ENCODE measurements at places on chromosomes 1 and 21. TPM values are rescaled to one million over a fixed set of nuclear protein-coding genes. Genes with fewer than 3 reads are reported as not detected.

GRCh38 chr1:208007319-208007937 is 96.5 kb upstream of the CD34 start:
- DNase-seq: no peak

DNA sequence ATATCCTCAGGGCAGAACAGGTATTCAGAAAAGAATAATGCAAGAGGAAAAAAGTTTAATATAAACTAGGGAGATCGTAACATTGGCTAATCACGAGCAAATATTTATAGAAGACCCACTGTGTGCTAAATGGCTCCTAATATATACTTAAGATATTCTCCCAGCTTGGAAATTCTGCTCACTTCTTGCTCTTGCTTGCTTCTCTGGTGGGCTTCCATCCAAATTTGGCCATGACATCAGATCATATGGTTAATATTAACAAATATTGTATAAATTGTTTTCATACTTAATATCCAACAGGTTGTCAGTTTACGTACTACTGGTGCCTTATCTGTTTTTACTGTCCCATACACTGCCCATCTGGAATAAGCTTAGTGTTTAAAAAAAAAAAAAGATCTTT is 1.1 kb downstream of the COX20 start:
- DNase-seq: no peak

Gene ATP1A4
- 0.08 TPM for total RNA-seq

DNA sequence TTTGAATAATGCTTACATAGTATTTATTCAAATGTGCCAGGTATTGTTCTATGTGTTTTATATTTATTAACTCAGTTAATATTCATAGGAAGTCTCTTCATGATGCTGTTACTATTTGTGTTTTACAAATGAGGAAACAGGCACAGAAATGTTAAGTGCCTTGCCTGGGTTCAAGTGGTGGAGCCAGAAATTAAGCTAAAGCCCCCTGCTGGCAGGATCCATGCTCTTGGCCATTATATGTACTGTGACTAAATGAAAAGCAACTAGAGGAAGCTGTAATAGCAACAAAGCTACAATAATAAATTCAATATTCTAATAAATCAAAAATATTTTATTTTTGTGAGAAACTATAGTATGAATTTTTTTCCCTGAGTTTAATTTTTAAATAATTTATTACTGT is 30.0 kb downstream of the IARS2 start:
- DNase-seq: no peak

- no peak for DNase-seq
These were observed 43.5 kb upstream of the CRNN start for GRCh38 chr1:152457561-152457960.

GRCh38 chr1:19495799-19496526 is 10.6 kb upstream of the CAPZB start:
- DNase-seq: no peak

Gene FAM72A
- total RNA-seq: 1.0 TPM

Gene SLC5A9
- total RNA-seq: 0.35 TPM

- DNase-seq: peak; percentile 53
These were observed 530.5 kb downstream of the KIF26B start for GRCh38 chr1:245685111-245685810.

DNA sequence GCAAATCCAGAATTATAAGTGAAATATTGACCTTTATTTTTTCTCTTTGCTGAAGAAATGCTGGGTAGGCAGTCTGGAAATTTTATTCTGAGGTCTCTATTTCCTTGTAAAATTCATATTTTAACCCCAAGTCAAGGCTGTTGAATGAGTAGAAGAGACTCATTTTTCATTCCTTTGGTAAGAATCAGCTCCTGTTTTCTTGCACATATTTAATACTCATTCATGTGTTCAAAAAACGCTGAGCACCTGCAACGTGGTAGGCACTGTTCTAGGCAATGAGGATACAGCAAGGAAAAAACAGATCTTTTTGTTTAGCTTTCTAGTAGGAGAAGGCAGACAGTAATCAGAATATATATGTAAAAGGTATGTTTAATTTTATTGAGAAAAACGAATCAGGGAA is 1.5 kb downstream of the PRKAA2 start:
- no peak for DNase-seq

GRCh38 chr1:223759273-223759672 is 46.9 kb downstream of the CAPN2 start:
- DNase-seq: no peak

DNA sequence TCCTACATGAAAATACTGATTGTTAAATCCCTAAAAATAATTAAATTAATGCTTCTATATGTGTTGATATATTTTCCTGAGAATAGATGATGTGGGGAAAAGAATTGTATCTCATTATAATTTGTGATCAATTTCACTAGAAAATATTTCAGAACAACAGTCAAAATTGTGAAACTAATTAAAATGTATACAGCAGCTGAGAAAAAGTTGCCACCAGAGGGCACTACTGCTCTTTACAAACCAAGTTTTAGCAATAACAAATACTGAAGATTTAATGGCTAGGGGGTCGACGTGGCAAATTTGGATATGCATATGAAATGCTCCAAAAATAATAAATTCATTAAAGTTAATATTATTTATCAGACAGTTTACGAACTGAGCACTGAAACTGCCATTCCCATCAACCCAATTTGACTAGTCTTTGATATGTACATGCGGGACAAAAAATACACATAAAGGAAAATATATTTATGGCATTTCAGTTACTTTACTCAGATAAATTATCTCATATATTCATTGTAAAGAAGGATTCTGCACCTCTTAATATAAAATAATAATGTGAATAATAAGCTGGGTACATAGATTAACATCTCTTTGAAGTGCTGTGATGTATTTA is 96.3 kb upstream of the TMPRSS15 start:
- peak; percentile 31 for DNase-seq

- no peak for DNase-seq
These were observed 24.4 kb upstream of the IER5 start for GRCh38 chr1:181064011-181064623.

DNA sequence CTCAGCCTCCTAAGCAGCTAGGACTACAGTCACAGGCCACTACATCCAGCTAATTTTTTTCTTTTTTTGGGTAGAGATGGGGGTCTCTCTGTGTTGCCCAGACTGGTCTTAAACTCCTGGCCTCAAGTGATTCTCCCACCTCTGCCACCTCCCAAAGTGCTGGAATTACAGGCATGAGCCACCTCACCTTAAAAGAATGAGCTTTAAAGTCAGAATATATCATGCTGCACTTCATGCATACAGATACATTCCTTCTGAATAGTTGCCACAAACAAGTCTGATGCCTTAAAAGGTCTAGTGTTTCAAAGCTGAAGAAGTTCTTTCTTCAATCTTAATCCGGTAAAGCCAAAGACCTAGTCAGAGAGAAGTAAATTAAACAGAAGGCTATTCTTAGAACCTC is 23.8 kb upstream of the CPLANE2 start:
- no peak for DNase-seq

- no peak for DNase-seq
These were observed 30.2 kb downstream of the NUCKS1 start for GRCh38 chr1:205719762-205720161.

Gene SELL
- total RNA-seq: 1.3 TPM

Data from right cardiac atrium (tissue), 5 donors.